ENCODE measurements at places on chromosomes 16 and 17. TPM values are rescaled to one million over a fixed set of nuclear protein-coding genes. Genes with fewer than 3 reads are reported as not detected.

The OMG gene
- 8.5 TPM for total RNA-seq

The KRTAP3-1 gene
- total RNA-seq: not detected

The ZNF469 gene
- total RNA-seq: 0.63 TPM

The RSL1D1 gene
- 63.5 TPM for total RNA-seq

The TMC5 gene
- total RNA-seq: 0.31 TPM

The COX11 gene
- 112 TPM for total RNA-seq

The EPX gene
- total RNA-seq: not detected

The RAB37 gene
- 0.63 TPM for total RNA-seq

The SLC6A2 gene
- not detected for total RNA-seq

The GPR139 gene
- total RNA-seq: 3.4 TPM

The PMFBP1 gene
- 1.6 TPM for total RNA-seq

The CACNA1G gene
- total RNA-seq: 35.7 TPM

The KRTAP2-1 gene
- not detected for total RNA-seq

The PRSS36 gene
- 0.31 TPM for total RNA-seq
